ENCODE measurements at places on chromosomes 5 and 9. TPM values are rescaled to one million over a fixed set of nuclear protein-coding genes. Genes with fewer than 3 reads are reported as not detected.

The ACTL7B gene
- not detected for total RNA-seq

The GDA gene
- total RNA-seq: 0.91 TPM

The ADAMTSL2 gene
- total RNA-seq: 1.8 TPM

The ZNF608 gene
- 86.3 TPM for total RNA-seq

The NFIB gene
- total RNA-seq: 236 TPM

The TSLP gene
- not detected for total RNA-seq

The ZBTB6 gene
- 35.9 TPM for total RNA-seq

The ADRB2 gene
- total RNA-seq: 1.1 TPM

The INSL4 gene
- total RNA-seq: not detected

The OTP gene
- 0.27 TPM for total RNA-seq

The PCDHGA6 gene
- 23.6 TPM for total RNA-seq

The TRIM14 gene
- total RNA-seq: 2.6 TPM

The SLC35A4 gene
- total RNA-seq: 11.5 TPM

Data from cerebellum (tissue), 4 donors.